GM23248 (cell line): ENCODE measurements at places on chromosomes 12 and 14. TPM values are rescaled to one million over a fixed set of nuclear protein-coding genes. Genes with fewer than 3 reads are reported as not detected.

DNA sequence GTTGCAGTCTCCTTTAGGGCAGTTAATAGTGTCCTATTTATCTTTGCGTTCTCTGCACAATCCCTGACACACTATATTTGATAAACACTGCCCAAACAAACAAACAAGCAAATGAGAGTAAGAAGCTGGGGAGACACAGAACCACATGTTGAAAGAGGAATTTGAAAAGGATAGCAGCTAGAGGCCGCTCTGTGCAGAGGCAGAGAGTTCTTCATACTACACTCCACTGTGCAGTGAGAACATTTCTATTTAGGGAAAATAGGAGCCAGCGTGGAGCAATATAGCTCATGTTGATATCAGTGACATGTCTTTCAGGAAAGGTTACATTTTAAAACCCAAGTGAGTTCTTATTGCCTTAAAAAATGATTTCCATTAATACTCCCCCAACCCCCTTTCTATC lies 140.3 kb upstream of the SEL1L start:
- no peak for DNase-seq
- H3K4me3 ChIP-seq: no peak overlapping the region
- no peaks in the 10 kb centered on the region for H3K36me3 ChIP-seq
- H3K27me3 ChIP-seq: no peaks in the 10 kb centered on the region
- H3K27ac ChIP-seq: no peak overlapping the region

GRCh38 chr14:96320605-96321004 lies 42.5 kb downstream of the ATG2B start:
- no peaks in the 10 kb centered on the region for H3K4me1 ChIP-seq
- no peak for DNase-seq
- H3K27me3 ChIP-seq: no peaks in the 10 kb centered on the region
- H3K4me3 ChIP-seq: no peak overlapping the region
- peaks cover 44% of the 10 kb centered on the region for H3K36me3 ChIP-seq

GRCh38 chr14:88931321-88932110 lies 107.1 kb downstream of the TTC8 start:
- H3K27ac ChIP-seq: no peak overlapping the region
- H3K36me3 ChIP-seq: no peaks in the 10 kb centered on the region
- no peak overlapping the region for H3K4me3 ChIP-seq
- peaks cover 7% of the 10 kb centered on the region for H3K4me1 ChIP-seq

GRCh38 chr12:27622436-27623195 lies 73.6 kb upstream of the REP15 start:
- no peak overlapping the region for H3K4me3 ChIP-seq
- no peaks in the 10 kb centered on the region for H3K36me3 ChIP-seq
- peaks cover 62% of the 10 kb centered on the region for H3K4me1 ChIP-seq
- DNase-seq: no peak
- H3K27me3 ChIP-seq: no peaks in the 10 kb centered on the region

ANKS1B gene
- not detected in 2 replicates for total RNA-seq

ADAMTS20 gene
- not detected in 2 replicates for total RNA-seq

GRCh38 chr12:6183689-6184428 lies 16.3 kb upstream of the CD9 start:
- no peaks in the 10 kb centered on the region for H3K36me3 ChIP-seq
- H3K27ac ChIP-seq: no peak overlapping the region
- peak; percentile 46 for DNase-seq
- H3K27me3 ChIP-seq: no peaks in the 10 kb centered on the region
- no peak overlapping the region for H3K4me3 ChIP-seq

SPX gene
- 0.63 and 1.2 TPM in 2 replicates for total RNA-seq

DNA sequence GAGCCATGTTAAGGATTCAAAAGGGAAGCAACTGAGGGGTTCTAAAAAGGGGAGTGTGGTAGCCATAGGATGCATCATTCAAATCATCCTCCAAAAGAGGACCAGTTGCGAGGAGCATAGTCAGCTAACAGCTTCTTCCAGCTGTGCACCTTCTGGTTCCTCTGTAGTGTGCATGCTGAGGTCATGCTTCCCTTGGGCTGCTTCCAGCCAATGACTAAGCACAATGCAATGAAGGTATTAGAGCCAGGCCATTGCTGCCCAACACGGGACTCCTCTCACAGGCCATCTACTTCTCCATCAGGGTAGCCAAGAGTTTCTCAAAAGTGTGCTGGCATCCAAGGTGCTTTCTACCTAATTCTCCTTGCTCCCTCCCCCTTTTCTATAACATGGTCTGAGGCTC lies 69.2 kb upstream of the ARID2 start:
- H3K4me1 ChIP-seq: no peaks in the 10 kb centered on the region
- no peaks in the 10 kb centered on the region for H3K36me3 ChIP-seq
- H3K27ac ChIP-seq: no peak overlapping the region
- no peak overlapping the region for H3K4me3 ChIP-seq

DNA sequence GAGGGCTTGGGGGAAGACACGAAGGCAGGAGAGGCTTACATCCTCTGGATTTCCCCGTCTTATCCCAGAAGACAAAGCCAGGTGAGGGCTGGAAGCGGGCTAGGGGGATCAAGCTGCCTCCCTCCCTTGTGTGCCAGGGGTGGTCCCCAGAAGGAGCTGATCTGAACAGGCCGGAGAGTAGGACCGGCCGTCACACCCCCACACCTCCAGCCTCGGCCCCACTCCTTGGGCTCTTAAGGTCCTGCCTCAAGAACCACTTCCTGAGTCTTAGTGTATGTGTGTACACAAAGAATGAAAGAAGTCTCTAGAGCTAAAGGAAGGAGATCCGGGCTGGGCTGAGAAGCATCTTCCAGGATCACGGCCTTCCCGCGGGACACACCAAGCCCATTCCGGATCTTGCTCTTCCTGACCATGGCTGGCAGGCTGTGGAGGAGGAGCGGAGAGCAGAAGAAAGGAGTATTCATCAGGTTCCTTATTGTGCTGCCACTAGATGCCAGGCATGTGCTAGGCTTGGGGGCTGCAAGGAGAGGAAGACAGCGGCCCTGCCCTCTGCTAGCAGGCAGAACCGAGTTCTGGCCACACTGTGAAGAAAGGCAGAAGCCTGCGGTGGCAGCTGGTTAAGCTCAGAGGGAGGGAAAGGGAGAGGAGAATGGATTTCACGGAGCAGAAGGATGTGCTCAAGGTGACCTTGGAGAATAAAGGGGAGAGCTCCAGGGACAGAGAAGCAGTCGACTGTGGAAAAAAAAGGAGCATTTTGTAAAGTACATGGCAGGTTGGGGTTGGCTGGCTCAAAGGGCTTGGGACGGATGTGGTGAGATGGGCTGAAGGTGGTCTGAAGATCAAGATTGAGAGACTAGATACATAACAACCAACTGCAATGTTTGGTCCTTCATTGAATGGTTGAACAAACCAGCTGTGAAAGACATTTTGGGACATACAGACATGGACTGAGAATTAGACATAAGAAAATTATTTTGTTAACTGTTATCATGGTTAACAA lies 1.3 kb upstream of the CD63 start:
- no peaks in the 10 kb centered on the region for H3K27me3 ChIP-seq
- peak overlapping the region; percentile 97 for H3K4me3 ChIP-seq
- peak; percentile 82 for DNase-seq
- H3K4me1 ChIP-seq: peaks cover 25% of the 10 kb centered on the region
- H3K27ac ChIP-seq: peak overlapping the region; percentile 99

SYT1 gene
- 2.4 and 3.0 TPM in 2 replicates for total RNA-seq

CCDC175 gene
- not detected in 2 replicates for total RNA-seq

GRCh38 chr12:127260531-127260930 lies 1006.4 kb upstream of the TMEM132C start:
- H3K27ac ChIP-seq: peak overlapping the region; percentile 54
- H3K4me1 ChIP-seq: peaks cover 35% of the 10 kb centered on the region
- H3K27me3 ChIP-seq: no peaks in the 10 kb centered on the region
- DNase-seq: peak; percentile 79

DNA sequence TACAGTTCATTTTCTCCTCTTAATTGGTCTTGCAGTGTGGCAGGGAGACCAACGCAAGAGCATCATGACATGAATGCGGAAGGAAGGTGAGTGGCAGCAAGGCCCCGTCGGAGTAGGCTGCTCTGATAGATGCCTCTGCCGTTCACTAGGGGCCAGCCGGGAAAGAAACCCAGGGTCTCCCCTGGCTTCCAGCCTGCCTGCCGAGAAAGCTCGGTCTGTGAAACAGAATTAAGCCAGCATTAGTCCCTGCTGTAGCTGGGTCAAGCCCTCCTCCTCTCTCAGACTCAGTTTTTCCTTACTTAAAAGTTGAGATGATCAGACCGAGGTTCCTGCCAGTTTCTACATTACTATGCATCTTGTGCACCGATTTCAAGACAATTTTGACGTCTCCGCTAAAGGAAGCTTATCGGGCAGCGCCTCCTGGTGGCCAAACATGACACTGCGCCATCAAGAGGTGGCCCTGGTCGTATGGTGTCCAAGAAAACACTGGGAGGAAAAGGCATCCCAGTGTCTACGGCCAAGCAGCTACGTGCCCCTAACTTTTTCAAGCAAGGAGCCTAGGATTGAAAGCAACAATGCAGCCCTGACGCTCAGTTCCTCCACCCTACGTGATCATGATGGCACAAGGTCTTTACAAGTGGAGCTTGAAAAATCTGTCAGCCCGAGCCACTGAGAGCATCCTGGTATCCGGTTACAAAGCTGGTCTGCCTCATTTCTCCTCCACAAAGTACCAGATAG lies 131.6 kb downstream of the KSR2 start:
- H3K36me3 ChIP-seq: no peaks in the 10 kb centered on the region
- H3K27ac ChIP-seq: no peak overlapping the region
- peaks cover 16% of the 10 kb centered on the region for H3K4me1 ChIP-seq
- H3K4me3 ChIP-seq: no peak overlapping the region
- peaks cover 8% of the 10 kb centered on the region for H3K27me3 ChIP-seq

DNA sequence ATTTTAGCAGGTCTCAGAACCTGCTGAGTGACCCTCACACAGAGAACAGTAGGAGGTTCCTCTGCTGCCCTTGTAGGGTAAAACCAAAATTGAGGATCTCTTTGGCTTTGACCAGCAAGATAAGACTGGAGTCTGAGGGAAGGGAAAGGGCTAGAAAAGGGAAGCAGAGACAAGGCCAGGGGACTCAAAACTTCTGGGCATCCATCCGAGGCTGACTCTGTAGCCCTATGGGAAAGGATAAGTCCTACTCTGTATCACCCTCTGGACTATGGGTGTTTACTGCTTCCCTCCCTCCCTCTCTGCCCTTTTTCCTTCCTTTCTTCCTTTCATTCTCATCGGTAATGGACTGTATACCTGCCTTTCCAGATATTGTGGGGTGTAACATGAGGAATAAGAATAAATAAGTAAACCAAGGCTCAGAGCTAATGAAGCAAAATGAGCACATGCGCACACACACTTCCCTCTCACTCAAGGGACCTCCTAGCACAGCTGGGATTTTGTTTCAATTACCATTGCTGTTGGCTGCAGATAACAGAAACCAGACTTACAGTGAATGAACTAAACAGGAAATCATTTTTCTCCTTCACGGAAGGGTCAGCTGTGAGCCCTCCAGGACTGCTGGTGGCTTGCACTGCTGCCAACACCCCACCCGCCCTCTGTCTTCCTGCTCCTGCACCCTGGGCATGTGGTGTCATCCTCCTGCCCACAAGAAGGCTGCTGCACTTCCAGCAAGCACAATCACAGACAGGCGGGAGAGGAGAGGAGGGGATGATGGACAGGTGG lies 404.4 kb upstream of the CCDC196 start:
- no peak for DNase-seq
- no peaks in the 10 kb centered on the region; the same call in 1 of the 2 replicates for H3K27me3 ChIP-seq
- peaks cover 2% of the 10 kb centered on the region for H3K4me1 ChIP-seq
- H3K4me3 ChIP-seq: no peak overlapping the region
- H3K27ac ChIP-seq: no peak overlapping the region
- no peaks in the 10 kb centered on the region for H3K36me3 ChIP-seq

GRCh38 chr12:230925-231671 lies 17.1 kb upstream of the SLC6A12 start:
- H3K27ac ChIP-seq: no peak overlapping the region
- H3K27me3 ChIP-seq: peaks cover 59% of the 10 kb centered on the region
- H3K4me3 ChIP-seq: no peak overlapping the region
- DNase-seq: no peak

ITGA5 gene
- total RNA-seq: 496 and 541 TPM in 2 replicates

- H3K27ac ChIP-seq: no peak overlapping the region
- peak overlapping the region; percentile 36; the same call in 1 of the 2 replicates for H3K4me3 ChIP-seq
- H3K36me3 ChIP-seq: no peaks in the 10 kb centered on the region
- peak; percentile 12 for DNase-seq
Observed at GRCh38 chr12:94405413-94406116, 54.1 kb downstream of the CEP83 start.

PAX9 gene
- not detected in 2 replicates for total RNA-seq

DNA sequence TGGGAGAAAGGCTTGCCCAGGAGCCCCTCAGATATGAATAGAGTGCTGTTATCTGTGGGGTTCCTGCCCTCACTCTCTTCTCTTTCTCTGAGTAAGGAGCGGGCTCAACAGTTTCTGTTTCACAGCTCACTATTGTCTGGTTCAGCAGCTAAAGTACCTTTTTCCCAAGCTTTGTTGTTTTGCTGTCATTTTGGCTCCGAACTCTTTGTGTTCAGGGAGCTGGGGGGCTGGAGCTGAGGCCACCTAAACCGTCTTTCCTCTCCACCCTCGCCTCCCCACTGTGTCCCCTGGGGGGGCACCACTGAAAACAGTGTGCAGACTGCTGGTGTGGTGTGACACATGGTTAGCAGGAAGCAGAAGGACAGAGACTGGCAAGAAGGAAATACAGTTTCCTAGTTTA lies 51.4 kb downstream of the FBXW8 start:
- DNase-seq: no peak
- no peaks in the 10 kb centered on the region for H3K4me1 ChIP-seq
- H3K27ac ChIP-seq: no peak overlapping the region
- peaks cover 21% of the 10 kb centered on the region; the same call in 1 of the 2 replicates for H3K36me3 ChIP-seq

PRR4 gene
- total RNA-seq: 1.1 TPM in 1 of 2 replicates, not detected in the other

KRT5 gene
- not detected in 2 replicates for total RNA-seq

- peaks cover 22% of the 10 kb centered on the region for H3K4me1 ChIP-seq
- H3K4me3 ChIP-seq: peak within 1 kb of the TSS; percentile 74
- H3K36me3 ChIP-seq: no peaks in the 10 kb centered on the region
- H3K27me3 ChIP-seq: no peaks in the 10 kb centered on the region
Observed at GRCh38 chr12:12784911-12785814, at the start of gene APOLD1. TSS of gene APOLD1 (plus strand) at chr12:12785659. CDS start at chr12:12785692, 33 bp downstream.

ALDH1L2 gene
- 50.9 and 83.0 TPM in 2 replicates for total RNA-seq

MYF6 gene
- total RNA-seq: not detected in 2 replicates

GRCh38 chr12:452667-453210 lies 7.0 kb upstream of the B4GALNT3 start:
- no peak overlapping the region for H3K27ac ChIP-seq
- H3K27me3 ChIP-seq: peaks cover 53% of the 10 kb centered on the region
- no peaks in the 10 kb centered on the region for H3K4me1 ChIP-seq
- H3K36me3 ChIP-seq: no peaks in the 10 kb centered on the region
- peak; percentile 17 for DNase-seq
- H3K4me3 ChIP-seq: no peak overlapping the region

SLC25A47 gene
- not detected in 2 replicates for total RNA-seq

CLEC6A gene
- not detected in 2 replicates for total RNA-seq
